ENCODE measurements at places on chromosomes 5 and 9.

DNA sequence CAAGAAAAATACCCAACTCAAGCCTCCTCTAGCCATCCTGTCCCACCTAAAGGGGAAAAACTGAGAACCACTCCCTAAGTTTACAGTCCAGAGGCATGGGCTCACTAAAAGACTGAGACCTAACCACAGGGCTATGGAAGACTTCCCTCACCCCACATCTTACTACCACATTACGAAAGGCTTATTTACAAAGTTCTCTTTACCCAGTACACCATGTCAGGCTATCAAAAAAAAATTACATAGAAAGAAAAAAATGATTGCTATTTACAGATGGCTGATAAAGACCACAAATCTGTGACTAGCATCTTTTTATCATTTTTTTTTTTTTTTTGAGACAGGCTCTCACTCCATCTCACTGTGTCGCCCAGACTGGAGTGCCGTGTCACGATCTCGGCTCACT, 69.7 kb upstream of the TNPO1 start:
- DNase-seq: peak; percentile 14

- no peak for DNase-seq
Observed at GRCh38 chr9:69834056-69834455, 13.4 kb downstream of the CFAP95 start.

DNA sequence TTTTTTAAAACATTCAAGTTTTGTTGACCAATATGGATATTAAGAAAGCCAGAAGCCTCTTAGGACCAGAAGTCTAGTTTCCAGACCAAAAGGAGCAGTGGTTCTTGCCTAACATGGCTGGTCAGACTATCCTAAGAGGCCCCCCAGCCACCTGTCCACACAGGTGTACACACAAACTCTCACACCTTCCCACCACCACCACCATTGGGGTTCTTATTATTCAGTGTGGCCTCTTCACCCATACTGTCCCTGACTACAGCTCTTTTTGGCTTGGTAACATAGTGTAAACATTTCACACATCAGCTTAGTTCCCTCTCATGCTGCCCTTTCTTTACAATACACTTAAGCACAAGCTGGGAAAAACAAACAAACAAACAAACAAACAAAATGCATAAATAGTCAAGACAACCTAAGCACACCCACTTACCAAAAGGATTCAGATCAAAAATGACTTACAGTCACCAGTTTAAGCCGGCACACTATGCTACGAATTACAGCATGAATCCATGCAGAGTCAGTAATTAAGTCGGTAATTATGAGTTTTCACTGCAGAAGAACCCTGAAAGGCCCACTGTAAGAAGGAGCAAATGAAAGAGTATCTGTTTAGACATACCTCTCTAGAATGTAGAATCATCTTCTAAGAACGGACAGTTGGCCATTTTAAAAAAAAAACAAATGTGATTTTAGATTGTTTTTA, 9.5 kb downstream of the LHFPL2 start:
- no peak for DNase-seq

GRCh38 chr5:167653645-167654106, 637.8 kb upstream of the WWC1 start:
- no peak for DNase-seq

DNA sequence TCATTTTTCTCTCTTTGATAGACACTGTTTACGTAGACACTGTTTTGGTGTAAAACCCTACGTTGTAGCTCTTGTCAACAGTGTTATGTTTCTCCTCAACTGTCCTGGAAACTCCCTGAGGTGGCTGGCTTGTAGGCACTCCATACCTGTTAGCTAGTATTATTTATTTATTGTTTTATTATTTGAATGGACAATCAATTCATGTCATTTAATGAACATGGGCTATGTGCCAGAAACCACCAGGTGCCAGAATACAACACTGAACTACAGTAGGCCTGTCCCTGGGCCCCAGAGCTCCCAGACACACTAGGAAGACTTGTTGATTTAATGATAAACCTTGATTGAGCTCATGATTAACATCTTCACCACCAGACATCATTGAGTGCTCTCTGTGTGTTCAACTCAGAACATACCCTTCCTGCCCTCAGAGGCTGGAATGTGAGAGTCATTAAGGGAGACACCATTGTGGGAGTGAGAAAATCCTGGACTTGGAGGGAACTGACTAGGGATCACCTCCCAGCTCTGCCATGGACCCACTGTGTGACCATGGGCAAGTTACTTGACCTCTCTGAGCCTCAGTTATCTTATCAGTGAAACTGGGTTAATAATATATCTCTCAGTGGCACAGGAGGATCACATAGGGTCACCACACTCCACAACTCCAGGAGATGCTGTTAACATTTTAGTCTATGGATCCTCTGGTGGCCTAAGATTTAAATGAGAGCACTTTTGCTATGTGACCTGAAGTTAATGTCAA, 19.2 kb downstream of the IRF1 start:
- no peak for DNase-seq

DNA sequence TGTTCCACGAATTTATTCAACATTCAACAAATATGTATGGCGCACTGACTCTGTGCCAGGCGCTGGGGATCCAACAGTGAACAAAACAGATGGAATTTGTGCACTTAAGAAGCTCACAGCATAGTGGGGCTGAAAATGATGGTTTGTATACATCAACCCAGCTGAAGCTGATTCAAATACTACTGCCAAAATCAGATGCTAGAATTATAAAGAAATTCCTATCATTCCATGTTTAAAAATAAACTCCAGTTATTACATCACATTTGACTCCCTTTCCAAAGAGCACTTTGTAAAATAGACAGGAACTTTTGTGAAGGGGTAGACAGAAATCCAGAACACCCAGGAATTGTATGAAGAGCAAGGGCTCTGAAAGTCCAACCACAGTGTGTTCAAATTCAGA, 54.1 kb downstream of the ZNF608 start:
- peak; percentile 88 for DNase-seq

DNA sequence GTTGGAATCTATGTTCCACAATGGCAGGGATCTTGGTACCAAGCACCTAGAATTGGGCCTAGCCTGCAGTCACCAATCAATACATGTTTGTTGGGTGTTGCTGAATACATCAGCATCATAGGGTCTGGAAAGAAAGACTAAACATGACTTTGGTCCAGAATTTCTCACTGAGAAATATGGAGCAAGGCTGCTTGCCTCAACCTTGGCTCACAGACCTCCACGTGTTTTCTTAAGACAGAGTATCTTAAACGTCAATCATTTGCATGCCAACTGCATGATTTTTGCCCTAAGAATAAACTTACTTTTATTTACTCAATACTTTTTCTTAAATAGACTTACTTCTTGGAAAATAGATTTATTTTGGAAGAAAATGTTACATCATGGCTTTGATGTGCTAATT, 22.7 kb upstream of the TRAF1 start:
- DNase-seq: no peak

- DNase-seq: peak; percentile 4
Observed at GRCh38 chr5:891837-892393, 686 bp downstream of the BRD9 start.

- no peak for DNase-seq
Observed at GRCh38 chr9:96117398-96118080, 184.4 kb downstream of the HSD17B3 start.

DNA sequence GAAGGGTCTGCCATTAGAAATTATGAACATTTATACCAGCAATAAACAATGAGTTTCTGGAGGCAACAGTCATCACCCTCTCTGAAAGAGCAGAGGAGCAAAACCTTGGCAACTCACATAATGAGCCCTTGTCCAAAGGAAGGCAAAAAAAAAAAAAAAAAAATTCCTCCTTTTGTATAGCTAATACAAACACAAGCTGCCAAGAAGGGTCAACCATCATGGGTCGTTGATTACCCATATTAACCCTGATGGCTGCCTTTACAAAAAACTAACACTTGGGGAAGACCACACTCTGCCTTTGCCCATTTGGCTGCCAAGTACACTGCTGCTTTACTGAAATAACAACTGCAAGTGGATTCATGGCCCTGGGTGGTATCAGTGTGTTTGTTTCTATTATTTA, 272.7 kb downstream of the ADAMTSL1 start:
- DNase-seq: no peak

- DNase-seq: no peak
Observed at GRCh38 chr9:14780693-14781092, 58.2 kb upstream of the CER1 start.

DNA sequence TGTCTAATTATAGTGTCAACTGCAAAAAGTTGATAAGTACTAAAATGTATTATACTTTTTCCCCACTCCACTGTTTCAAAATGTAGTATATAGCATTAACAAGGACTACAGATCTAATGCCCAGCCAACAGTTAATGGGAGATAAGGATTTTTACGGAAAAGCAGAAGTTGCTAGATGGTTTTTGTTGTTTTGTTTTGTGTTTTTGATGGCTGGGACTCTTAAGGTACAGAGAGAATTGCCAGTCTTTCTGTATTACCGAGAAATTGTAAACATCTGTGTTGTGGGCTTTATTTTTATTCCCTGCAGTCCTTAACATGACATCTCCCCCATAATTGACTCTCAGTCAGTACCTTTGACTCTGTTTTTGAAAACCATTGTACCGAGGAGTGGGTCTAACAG, 44.0 kb downstream of the TRIO start:
- DNase-seq: no peak

- no peak for DNase-seq
Observed at GRCh38 chr5:153780876-153781705, 257.6 kb downstream of the FAM114A2 start.

DNA sequence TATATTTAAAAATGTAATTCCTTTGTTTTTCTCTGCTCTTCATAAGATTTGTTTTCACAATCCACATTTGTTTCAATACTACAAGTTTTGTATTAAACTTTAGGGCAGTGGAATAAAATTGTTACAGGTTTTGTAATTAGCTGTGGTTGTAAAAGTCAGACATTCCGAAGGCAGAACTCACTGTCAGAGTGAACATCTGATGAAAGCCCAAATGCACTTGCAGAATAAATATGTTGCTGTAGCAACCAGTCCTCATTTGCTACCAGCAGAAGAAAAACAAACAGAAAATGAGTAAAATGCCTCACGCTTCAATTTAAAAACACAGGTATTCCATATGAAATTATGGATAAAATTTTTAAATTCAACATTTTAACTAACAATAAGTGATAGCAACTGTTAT, 740.1 kb upstream of the FAM174A start:
- DNase-seq: no peak

DNA sequence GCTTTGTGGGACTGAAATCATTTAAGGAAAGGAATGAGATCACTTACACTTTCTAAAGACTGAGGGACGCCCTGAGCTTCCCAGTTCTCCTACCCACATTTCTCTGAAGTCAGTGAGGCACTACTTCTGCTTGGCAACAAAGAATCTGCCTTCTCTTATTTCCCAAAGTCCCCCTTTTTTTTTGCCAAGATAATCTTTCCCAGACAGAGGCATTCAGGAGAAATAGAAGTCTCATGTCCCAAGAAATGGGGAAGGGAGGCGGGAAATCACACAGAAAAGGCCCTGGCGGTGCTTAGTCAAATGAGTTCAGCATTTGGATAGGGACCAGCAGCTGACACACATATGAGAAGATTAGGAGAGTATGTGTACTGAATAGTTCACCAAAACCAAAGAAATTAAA, 159.7 kb downstream of the MUSK start:
- DNase-seq: peak; percentile 78

DNA sequence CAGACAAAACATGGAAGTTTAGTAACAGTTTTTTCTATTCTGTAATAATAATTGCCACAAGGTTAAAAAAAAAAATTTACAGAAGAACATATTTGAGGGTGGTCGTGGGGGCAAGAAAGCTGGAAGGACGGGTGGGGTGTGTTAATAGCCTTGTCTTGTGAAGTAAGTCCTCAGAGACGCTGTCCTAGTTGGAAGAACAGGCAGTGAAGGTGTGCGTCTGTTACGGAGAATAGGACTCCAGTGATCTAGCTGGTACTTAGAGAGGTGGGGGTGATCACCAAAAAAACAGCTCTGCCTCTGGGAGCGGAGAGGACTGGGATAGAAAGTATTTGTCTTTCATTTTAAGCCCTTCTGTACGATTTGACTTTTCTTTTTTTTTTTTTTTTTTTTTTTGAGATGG, 17.7 kb downstream of the ABL1 start:
- no peak for DNase-seq
